ENCODE measurements at places on chromosomes 5 and 9. TPM values are rescaled to one million over a fixed set of nuclear protein-coding genes. Genes with fewer than 3 reads are reported as not detected.

ZNF474 gene
- polyA plus RNA-seq, result 0.73 TPM

GRCh38 chr5:124399426-124399961 is 346.9 kb downstream of the ZNF608 start:
- no peak for DNase-seq

DNA sequence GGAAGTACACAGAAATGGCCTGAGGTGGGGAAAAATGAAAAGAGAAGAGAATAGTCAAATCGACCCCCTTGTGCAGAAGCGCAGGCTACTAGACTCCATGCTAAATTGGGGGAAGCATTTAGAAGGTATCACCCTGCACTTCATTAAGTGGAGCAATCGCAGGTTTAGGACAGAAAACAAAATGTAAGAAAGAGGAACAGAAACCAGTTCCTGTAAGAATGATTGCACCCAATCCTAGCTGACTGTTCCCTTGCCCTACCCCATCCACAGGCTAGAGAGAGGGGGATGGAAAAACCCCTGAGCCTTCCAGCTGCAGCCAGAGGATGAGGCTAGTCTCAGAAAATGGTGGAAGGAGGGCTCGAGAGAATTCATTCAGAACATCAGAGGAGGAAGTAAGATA is 23.9 kb upstream of the PPP1R2B start:
- no peak for DNase-seq

GRCh38 chr5:178389026-178389729 is 156.6 kb upstream of the PHYKPL start:
- DNase-seq, result no peak

- no peak for DNase-seq
Measured at GRCh38 chr9:75175395-75175794, 87.1 kb downstream of the OSTF1 start.

- DNase-seq, result peak; percentile 90
Measured at GRCh38 chr9:128818839-128819715, 777 bp downstream of the ENDOG start.

DNA sequence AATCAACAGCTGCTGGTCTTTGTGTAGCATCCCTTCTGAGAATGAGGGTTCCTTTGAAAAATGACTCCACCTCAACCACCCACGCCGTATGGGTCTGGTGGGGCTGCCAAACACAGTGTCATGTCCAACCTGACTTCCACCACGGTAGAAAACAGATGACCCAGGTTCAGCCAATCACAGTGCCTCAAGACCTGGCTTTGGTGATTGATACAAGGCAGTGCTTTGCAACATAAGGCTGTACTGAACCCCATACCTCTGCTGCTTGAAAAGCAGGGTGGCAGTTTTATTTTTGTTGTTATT is 11.5 kb upstream of the TGFBR1 start:
- DNase-seq, result no peak
